ENCODE measurements at places on chromosomes 5 and 9.

- no peak for DNase-seq
Observed at GRCh38 chr5:135609981-135610380, 31.2 kb upstream of the CXCL14 start.

GRCh38 chr9:6449086-6449485 lies 36.1 kb downstream of the UHRF2 start:
- DNase-seq, result no peak

- no peak for DNase-seq
Observed at GRCh38 chr5:35052838-35053237, 5.1 kb upstream of the AGXT2 start.

DNA sequence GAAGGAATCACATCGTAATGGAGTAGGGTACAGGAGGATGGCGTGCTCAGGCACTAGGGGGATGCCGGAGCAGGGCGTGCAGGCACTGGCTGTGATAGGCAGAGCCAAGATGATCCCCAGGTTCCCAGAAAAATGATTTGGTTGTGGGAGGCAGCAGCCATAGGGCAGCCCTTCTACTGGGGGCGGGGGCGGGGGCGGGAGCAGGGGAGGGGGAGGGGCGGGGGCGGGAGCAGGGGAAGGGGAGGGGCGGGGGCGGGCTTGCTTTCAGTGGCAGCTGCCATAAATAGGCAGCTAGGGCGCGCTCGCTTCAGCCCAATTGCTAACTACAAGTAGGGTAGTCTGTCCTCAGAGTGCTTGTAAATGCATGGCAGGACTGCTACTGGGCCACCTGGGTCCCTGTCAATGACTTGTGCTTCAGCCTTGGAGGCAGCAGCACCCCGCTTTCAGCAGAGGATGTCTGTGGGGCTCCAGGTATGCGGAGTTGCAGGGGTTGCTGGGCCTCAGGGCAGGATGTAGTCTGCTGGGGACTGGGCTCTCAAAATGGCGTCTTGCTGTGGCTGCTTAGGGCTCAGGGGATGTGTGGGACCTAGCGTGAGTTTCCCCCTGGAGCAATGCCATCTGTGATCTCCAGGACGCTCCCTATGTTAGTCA lies 354.3 kb downstream of the RAB3C start:
- no peak for DNase-seq

DNA sequence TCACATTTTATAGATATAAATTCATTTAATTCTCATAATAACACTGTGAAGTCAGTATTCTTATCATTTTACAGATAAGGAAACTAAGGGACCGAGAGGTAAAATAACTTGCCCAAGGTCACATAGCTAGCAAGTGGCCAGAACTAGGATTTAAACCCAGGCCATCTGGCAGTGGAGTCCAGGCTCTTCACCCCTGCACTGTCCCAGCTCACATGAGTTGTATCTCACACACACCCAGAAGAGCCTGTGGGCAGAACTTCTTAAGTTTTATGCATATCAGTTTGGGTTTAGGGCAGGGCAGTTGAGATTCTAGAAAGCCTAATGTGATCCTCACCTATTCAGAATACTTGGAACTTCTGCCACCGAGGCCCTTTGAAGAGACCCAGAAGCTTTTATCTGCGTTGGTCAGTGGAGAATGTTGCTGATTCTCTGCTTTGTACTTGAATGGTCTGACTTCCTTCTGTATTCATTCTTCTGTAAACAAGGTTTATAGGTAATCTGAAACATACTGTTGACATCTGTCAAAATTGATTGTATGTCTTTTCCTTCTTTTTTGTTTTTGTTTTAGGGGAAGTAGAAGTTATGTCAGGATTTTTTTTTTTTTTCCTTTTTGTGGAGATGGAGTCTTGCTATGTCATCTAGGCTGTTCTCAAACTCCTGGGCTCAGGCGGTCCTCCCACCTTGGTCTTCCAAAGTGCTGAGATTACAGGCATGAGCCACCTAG lies 75.8 kb downstream of the KIAA1958 start:
- DNase-seq, result no peak

DNA sequence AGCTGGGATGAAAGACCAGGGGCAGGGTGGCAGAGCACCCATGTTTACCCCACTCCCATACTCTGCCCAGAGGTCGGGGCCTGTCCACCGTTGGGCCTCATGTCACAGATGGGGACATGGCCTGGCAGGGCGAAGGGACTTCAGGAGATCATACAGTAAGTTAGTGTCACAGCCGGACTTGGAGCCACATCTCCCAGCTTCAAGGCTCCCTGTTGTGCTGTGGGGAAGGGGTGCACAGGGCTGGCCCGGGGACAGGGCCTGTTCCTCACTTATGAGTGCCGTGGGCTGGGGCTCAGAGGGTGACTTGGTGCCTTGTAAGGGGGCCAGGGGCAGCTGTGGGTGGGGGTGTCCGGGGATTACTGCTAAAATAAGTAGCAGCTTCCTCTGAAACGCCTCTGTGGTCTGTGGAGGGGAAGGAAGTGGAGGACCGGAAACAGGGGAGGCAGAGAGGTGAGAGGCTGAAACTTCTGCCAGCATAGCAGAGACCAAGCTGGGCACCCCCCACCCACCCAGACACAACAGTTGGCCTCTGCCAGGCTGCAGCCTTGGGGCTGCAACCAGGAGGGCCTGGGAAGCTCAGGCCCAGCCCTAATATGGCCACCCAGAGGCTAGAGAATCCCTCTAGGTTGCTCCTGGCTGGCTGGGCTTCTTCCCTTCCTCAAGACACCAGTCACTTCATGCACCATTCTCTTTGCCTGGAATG lies 41.1 kb upstream of the NEK6 start:
- no peak for DNase-seq

DNA sequence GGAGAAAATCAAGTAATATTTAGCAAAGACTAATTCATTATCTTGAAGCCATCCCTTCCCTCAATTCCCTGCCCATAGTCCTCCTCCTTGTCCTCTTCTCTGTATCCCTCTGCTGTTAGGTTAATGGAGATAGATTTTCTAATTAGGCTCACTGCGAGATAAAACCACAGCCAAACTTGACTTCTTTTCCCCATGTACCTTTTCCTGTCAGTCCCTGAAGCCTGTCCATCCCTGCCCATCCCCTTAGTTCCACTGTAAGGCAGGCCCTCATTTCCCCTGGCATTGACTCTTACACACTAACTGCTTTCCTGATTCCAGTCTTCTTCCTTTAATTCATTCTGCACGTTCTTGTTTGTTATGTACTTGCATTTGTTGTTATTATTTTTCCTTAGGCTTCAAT lies 1.2 kb downstream of the TLR4 start:
- peak; percentile 16 for DNase-seq

DNA sequence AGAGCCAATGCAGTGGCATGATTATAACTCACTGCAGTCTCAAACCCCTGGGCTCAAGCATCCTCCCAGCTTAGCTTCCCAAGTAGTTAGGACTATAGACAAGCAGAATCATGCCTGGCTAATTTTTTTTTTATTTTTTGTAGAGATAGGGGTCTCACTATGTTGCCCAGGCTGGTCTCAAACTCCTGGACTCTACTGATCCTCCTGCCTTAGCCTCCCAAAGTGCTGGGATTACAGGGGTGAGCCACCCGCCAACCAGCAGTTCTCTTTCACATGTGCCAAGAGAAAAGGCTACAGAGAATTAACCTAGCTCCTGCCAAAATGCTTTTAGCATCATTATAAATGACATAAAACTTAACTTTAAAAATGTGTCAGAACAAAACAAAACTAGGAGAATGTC lies 8.1 kb downstream of the AK3 start:
- DNase-seq, result no peak

- DNase-seq, result peak; percentile 26
Observed at GRCh38 chr9:83418283-83418682, 119.9 kb downstream of the FRMD3 start.

DNA sequence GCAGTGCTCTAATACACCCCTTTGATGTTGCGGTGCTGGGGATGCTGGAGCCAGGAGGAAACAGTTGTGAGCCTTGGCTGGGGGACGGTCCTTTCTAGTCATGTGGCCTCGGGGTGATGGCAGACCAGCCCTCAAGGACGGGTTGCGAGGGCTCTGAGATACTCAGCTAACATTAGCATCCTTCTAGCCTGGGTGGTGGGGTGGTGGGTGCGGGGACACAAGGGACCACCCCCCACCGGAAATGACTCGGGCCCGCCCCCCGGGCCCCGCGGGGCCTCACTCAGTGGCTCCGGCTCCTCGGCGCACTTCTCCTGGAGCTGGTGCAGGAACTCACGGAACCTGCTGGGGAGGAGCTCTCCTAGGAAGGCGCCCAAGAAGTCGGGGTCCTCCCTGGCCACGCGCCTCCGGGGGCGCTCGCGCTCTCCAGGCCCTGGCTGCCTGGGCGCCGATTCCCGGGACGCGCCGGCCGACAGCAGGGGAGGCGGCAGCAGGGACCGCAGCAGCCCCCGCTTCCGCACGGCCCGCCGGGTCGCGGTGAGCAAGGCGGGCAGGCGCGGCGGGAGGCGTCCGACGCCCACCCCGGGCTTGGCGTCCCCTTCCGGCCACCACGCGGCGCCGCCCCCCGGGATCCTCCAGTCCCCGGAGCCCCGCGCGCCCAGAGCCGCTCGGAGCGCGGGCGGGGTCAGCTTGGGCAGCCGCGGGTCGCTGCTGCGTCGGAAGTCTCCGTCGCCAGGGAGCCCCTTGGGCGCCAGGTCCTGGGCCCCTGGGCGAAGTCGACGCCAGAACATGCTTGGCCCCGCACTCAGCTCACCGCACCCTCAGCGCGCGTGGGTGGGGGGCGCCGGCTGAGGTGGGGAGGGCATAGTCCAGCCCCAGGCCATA lies 873 bp downstream of the C9orf50 start:
- DNase-seq, result peak; percentile 51

GRCh38 chr9:131500939-131501541 lies 1.7 kb upstream of the POMT1 start:
- DNase-seq, result peak; percentile 62

DNA sequence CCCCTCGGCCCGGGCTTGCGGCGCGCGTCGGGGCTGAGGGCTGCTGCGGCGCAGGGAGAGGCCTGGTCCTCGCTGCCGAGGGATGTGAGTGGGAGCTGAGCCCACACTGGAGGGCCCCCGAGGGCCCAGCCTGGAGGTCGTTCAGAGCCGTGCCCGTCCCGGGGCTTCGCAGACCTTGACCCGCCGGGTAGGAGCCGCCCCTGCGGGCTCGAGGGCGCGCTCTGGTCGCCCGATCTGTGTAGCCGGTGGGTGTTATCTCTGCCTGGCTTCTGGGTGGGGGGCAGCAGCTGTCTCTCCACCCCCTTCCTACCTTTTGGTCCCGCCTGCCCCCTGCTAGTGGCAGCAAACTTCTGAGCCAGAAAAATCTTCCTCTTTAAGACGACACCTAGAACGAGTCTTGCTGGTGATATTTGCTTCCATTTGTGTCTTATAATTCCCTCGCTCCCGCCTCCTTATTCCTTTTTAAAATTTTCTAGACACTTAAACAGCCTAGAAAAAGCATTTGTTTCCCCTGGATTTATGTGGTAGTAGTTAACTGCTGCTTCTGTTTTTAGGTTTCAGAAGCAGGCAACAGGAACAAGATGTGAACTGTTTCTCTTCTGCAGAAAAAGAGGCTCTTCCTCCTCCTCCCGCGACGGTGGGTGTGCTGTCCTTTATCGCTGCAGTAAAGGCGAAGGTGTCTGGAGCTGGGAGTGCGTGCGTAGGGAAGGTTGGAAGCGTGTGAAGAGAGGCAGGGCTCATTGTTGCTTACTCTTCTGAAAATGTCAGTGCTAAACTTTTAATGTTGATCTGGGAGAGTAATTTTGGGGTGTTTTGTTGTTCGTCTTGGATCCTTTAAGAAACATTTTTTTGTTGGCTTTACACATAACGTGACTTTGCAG lies 554 bp downstream of the JAK2 start:
- peak; percentile 60 for DNase-seq

- no peak for DNase-seq
Observed at GRCh38 chr5:126793097-126793496, 16.2 kb downstream of the LMNB1 start.

GRCh38 chr9:137037483-137037882 lies 5.6 kb upstream of the FUT7 start:
- no peak for DNase-seq

GRCh38 chr9:119556129-119556875 lies 187.1 kb upstream of the BRINP1 start:
- peak; percentile 64 for DNase-seq

GRCh38 chr9:114806526-114806900 lies 674 bp upstream of the TNFSF15 start:
- DNase-seq, result no peak

GRCh38 chr9:2159521-2160454 lies 144.6 kb downstream of the SMARCA2 start:
- no peak for DNase-seq

DNA sequence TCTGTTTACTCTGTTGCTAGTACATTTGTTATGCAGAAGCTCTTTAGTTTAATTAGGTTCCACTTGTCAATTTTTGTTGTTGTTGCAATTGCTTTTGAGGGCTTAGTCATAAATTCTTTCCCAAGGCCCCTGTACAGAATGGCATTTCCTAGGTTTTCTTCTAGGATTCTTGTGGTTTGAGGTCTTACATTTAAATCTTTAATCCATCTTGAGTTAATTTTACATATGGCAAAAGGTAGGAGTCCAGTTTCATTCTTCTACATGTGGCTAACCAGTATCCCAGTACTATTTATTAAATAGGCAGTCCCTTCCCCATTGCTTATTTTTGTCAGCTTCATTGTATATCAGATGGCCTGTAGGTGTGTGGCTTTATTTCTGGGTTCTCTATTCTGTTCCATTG lies 792.4 kb downstream of the PTPRD start:
- DNase-seq, result no peak

- DNase-seq, result no peak
Observed at GRCh38 chr5:146779211-146779869, 99.2 kb downstream of the PPP2R2B start.

DNA sequence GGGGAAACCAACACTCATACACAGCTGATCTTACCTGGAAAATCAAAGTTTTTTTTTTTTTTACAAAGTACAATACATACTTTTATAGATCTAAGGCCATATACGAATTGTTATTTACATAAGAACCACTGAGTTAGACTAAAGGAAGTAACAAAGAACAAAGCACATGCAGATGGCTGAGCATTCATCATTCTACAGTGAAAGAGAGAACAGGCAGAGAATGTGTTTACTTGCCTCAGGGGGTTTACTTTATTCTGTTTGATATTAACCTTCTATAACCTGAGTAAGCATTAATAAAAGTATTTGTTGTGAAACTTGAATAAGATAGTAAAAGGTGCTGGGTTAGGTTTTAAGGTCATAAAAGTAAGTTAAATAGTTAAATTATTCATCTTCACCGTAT lies 54.7 kb downstream of the SLC38A9 start:
- DNase-seq, result no peak

- no peak for DNase-seq
Observed at GRCh38 chr5:102873379-102873932, 118.4 kb downstream of the PAM start.
